CD14-positive monocyte (primary cell): ENCODE measurements at places on chromosomes 6 and 20.

- DNase-seq: peak; percentile 81
Observed at GRCh38 chr6:159116343-159116742, 52.9 kb upstream of the FNDC1 start.

- no peak for DNase-seq
Observed at GRCh38 chr20:41469868-41470267, 103.2 kb upstream of the EMILIN3 start.

DNA sequence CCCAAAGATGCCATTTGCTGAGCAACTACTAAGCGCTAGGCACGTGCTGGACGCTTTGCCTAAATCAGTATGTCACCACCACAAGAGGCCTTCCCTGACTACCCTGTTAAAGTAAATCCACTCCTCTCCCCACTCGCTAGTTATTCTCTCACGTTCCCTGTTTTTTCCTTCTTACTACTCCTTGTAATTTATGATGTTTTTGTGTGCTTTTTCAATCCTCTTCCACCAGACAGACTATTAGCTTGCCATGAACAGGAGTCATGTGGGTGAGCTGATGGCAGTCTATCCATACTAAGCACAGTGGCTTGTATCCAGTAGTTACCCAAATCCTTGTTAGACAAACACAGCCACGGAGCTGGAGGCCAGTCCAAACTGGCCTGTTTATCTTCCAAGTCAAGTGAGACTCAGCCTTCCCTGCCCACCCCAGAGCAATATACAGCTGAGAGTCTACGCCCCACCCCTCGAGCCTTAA, 41.2 kb downstream of the C6orf132 start:
- no peak for DNase-seq

DNA sequence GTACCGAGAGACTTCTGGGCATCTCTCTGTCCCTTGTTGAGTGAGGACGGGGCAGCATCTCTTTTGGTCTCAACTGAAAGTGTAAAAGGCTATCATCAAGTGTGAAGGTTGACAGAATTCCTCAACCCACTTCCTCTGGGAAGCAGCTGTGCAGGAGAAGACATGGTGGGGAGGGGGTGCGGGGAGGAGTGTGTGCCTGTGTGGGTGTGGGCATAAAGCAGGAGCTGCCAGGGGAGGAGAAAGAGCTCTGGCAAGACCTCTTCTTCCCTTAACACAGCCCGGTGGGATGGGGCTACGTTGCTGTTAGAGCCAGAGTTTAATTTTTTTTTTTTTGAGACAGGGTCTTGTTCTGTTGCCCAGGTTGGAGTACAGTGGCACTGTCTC, 31.8 kb downstream of the CPXM1 start:
- DNase-seq: no peak

- DNase-seq: no peak
Observed at GRCh38 chr20:49868538-49868937, 46.8 kb downstream of the SPATA2 start.

- no peak for DNase-seq
Observed at GRCh38 chr20:32359633-32360332, 1.7 kb downstream of the ASXL1 start.

GRCh38 chr20:58762120-58762519, 69.5 kb downstream of the NPEPL1 start:
- no peak for DNase-seq

DNA sequence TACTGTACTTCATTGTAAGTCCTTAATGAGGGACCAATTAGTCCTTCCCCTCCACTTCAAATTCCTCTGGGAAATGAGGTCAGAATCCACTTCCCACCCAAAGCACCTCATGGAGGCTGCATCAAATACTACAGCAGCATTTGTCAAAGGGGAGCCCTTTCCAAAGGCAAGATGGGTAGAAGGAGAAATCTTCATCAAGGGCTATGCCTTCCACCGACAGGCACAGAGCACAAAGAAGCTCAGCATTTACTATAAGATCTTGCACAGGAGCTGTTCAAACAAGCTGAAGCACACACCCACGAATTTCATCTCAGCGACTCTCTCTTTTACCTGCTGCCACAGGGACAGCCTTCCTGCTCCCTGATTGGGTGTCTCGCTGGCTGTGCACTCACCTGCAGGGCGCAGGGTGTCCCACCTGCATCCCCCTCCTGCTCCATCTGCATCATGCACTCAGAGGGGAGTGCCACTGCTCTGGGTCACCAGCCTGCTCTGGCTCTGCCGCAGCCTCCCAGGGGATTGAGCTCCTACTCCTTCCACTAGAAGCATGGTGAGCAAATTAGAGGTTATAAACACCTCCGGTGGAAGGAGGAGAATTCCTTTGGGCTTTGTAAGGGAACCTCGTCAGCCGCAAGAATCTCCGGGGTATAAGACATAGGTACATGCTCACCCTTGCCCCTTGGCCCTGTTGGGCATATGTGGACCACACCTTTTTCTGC, 164.5 kb downstream of the ATXN1 start:
- no peak for DNase-seq

- no peak for DNase-seq
Observed at GRCh38 chr6:2558861-2559801, 191.6 kb downstream of the MYLK4 start.

DNA sequence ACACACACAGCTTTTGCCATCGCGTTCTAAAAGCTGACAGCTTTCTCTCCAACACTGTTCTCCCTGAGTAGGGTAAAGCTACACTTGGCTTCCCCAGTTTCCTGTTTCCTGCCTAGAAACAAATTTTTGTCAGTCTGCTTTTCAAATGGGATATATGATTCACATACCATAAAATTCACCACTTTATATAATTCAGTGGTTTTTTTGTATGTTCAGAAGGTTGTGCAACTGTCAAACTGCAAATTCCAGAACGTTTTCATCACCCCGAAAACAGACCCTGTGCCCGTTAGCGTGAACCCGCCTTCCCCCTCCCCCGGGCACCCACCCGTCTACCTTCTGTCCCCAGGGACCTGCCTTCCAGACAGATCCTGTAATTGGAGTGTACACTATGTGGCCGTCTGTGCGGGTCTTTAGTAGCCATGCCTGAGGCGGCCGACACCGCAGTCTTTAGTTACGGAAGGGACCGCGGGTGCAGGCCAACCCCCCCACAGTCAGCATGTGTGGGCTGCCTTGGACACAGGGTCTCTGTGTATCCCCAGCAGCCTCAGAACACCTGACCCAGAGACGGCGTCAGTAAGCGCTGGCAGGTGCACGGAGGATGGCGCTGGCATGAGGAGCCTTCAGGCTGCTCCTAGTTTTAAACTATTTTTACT, 16.6 kb downstream of the HRH3 start:
- no peak for DNase-seq

DNA sequence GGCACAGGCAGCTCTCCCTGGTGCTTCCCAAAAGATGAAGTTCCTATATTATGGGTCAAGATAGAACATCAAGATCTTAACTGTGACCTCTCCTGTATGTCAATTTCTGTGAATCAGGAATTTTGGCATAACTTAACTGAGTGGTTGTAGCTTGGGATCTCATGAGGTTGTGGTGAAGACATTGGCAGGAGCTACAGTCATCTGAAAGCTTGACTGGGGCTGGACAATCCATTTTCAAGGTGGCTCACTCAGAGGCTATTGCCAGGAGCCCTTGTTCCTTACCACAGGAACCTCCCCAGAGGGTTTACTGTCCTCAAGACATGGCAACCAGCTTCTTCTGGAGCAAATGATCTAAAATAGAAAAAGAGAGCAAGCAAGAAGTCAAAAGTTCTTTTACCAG, 252.2 kb downstream of the ADGB start:
- DNase-seq: no peak

- DNase-seq: no peak
Observed at GRCh38 chr20:41169791-41170351, 32.5 kb downstream of the PLCG1 start.

GRCh38 chr20:64109831-64110391, 2.5 kb upstream of the NPBWR2 start:
- DNase-seq: no peak

DNA sequence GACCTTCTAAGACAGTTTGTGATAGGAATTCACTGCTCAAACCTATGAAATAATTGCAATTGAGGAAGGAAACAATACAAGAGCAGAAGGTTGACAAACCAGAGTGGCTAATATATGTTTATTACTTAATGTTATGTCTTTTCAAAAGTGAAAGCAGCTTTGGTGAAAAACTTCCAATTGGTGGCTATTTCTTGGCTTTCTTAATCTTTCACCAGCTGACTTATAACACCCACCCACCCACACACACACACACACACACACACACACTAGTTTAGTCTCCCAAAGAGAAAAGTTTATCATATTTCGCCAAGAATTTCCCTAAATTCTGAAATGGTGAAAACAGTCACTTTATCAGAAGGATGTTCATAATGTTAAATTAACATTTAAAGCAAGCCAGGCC, 583.5 kb downstream of the EYS start:
- DNase-seq: no peak

GRCh38 chr6:47034926-47035325, 7.2 kb downstream of the ADGRF1 start:
- DNase-seq: no peak

DNA sequence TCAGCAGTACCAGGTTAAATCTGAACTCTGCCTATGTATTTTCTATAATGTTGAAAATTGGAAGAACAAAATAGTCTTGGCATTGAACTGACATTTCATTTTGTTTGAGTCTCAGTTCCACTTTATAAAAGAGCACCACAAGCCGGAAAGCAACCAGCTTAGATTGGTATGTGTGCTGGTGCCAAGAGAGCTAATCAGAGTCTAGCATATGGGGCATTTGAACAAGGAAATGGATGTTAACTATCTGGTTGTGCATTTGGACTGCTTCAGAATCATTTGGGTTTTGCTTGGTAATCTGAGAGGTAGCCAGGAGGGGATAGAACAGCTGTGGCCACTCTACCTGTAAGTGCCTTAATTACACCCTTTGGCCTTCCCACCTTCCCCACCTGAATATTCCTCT, 184.8 kb downstream of the GRIK2 start:
- DNase-seq: no peak

- DNase-seq: no peak
Observed at GRCh38 chr6:139019722-139020121, 8.8 kb upstream of the ABRACL start.

- DNase-seq: peak; percentile 76
Observed at GRCh38 chr6:89379281-89379680, 26.8 kb upstream of the UBE2J1 start.

- DNase-seq: no peak
Observed at GRCh38 chr6:12545619-12546409, 170.8 kb upstream of the PHACTR1 start.

DNA sequence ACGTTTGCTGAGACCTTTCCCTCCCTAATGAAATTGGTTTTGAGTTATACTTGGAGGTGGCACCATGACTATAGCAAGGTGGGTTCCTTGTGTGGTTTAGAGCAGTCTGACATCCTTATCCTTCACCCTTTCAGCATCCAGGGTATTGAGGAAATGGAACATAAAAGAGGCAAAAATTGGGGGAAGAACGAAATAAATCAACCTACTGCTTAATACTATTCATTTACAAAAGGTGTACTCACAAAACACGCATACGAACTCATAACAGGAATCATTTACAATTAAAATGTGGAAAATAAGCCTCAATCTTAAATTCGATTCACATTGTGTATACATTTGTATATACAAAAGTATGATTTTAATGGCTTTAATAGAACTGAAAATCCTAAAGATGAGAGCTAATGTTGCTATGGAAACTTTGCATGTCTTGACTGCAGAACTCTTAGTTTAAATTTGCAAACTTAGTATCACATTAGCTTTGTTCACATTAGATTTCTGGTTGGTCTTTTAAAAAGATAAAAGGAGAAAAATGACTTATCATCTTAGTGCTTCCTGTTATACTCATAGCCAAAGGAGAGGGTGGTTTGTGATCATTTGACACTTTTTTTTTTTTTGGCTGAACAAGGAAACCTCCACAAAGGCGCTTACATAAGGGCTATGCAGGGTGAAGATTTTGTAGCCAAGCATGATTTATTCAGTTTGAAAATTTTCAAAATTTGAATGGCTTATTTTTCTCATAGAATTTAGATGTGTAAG, 76.1 kb upstream of the ATXN1 start:
- DNase-seq: no peak

DNA sequence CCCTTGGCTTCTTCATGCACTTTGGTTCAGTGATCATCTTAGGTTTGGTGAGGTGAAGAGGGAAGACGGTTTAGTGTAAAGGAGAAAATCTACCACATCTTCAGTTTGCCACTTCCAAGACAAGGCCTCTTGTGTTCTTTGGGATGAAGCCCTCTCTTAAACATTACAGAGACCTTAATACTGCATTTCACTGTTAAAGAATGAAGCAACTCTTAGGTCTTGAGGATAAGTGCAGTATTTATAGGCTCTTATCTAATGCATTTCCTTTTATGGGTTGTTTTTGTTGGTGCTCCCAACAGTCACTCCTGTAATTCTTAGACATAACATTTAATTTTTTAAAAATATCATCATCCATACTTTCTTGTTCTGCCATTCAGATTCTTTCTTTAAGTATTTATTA, 139.9 kb upstream of the LAMP5 start:
- DNase-seq: no peak

DNA sequence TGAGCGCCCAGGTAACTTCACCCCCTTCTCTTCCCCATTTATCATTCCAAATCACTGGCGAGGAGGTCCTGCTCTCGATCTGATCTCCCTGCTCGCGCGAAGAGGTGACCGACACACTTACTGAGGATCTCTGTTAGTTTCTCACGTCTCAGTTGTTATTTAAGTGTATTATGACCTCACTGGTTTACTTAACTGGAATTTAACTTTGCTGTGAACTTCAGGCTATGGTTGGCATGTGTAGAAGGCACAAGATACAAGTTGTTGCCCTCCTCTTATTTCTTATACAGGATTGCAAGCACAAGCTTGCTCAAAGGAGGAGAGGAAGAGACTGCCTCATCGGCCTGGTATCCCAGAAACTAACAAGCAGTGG, 1.2 kb downstream of the RNF217 start:
- DNase-seq: no peak

DNA sequence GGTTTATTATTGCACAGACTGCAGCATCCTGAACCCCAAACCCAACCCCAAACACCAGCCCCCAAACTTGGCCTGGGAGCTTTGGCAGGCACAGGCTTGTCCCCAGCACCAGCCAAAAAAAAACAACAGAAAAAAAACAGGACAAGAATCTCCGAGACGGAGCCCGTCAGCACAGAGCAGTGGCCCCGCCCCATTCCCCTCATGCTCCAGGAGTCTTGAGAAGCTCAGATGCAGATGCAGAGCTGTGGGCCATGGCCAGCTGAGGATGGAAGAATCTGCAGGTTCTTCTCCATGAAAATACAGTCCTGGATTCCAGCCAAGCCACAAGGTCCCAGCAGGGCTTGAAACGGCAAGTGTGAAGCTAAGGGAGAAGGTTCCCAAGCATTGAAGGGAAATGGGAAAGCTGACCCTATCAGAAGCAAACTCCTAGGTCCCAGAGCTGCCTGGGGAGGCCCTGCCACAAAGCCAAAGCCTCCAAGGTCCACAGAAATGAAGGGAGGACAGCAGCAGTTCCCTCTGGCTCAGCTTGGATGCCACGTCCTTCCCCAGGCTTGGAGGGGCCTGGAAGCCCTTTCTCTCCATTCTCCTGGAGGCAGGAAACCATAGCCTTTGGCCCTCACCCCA, 75.2 kb downstream of the JPH2 start:
- no peak for DNase-seq

DNA sequence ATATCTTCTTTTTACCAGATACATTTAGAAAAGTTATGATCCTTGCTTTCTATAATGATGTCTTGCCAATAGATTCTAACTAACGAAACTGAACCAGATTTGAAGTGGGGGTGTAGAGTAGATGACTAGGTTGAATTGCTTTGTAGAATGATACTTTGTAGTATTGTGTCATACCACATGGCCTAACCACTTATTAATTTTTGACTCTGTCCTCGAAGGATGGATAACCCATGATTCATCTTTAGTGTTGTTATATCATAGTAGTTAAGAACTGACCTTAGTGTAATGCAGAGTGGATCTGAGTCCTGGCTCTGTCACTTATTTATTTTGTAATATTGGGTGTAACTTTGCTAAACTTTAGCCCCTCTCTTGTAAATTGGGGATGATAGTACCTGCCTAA, 4.5 kb downstream of the PHF3 start:
- peak; percentile 11 for DNase-seq
